ENCODE measurements at places on chromosomes 4 and X. TPM values are rescaled to one million over a fixed set of nuclear protein-coding genes. Genes with fewer than 3 reads are reported as not detected.

The PLAC8 gene
- 395 TPM for total RNA-seq

The RASL11B gene
- 0.10 TPM for total RNA-seq

The PORCN gene
- total RNA-seq = 12.5 TPM

The FGF16 gene
- total RNA-seq = not detected

The CPZ gene
- not detected for total RNA-seq

The XAGE1A gene
- not detected for total RNA-seq

- H3K27me3 ChIP-seq = no peaks in the 10 kb centered on the region
- no peak overlapping the region for H3K27ac ChIP-seq
- no peak overlapping the region for H3K4me3 ChIP-seq
- H3K36me3 ChIP-seq = no peaks in the 10 kb centered on the region
Observed at GRCh38 chrX:28223991-28224390, 242.7 kb upstream of the DCAF8L1 start.

DNA sequence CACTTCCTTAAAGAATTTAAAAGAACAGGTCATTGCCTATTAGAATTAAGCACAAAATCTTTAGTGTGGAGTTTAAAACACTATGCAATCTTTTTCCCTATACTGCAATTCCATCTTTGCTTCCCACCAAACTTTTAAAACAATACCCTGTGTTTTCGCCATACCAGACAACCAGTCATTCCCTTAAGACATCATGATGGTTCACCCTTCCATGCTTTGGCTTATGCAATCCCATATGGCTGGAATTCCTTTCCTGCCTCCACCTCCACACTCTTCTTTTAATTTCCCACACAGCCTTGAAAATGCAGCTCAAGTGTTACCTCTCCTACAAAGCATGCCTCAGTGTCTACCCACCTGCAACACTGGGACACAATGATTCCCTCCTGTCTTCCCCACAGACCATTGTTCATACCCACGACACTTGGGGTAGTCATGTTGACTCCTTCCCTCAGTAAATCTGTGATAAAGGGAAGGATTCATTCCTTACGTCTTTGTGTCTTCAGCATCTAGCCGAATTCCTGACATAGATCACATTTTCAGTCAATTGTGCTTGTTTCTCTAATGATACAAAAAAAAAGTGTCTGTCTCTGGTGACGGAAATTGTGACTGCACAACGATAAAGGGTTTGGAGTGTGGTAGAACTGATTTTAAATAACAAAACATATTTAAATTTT is 166.3 kb downstream of the FNIP2 start:
- DNase-seq = no peak
- H3K36me3 ChIP-seq = no peaks in the 10 kb centered on the region
- peaks cover 4% of the 10 kb centered on the region for H3K4me1 ChIP-seq
- peaks cover 6% of the 10 kb centered on the region for H3K27me3 ChIP-seq
- no peak overlapping the region for H3K27ac ChIP-seq
- H3K4me3 ChIP-seq = no peak overlapping the region

GRCh38 chr4:142336251-142336934 is 509.7 kb downstream of the INPP4B start:
- no peak overlapping the region for H3K4me3 ChIP-seq
- H3K4me1 ChIP-seq = peaks cover 15% of the 10 kb centered on the region
- no peak overlapping the region for H3K27ac ChIP-seq
- peaks cover 41% of the 10 kb centered on the region for H3K36me3 ChIP-seq
- DNase-seq = no peak
- H3K27me3 ChIP-seq = no peaks in the 10 kb centered on the region

- peaks cover 57% of the 10 kb centered on the region for H3K4me1 ChIP-seq
- no peaks in the 10 kb centered on the region for H3K27me3 ChIP-seq
- no peak overlapping the region for H3K4me3 ChIP-seq
Observed at GRCh38 chr4:56438766-56439165, 2.7 kb downstream of the PAICS start.

DNA sequence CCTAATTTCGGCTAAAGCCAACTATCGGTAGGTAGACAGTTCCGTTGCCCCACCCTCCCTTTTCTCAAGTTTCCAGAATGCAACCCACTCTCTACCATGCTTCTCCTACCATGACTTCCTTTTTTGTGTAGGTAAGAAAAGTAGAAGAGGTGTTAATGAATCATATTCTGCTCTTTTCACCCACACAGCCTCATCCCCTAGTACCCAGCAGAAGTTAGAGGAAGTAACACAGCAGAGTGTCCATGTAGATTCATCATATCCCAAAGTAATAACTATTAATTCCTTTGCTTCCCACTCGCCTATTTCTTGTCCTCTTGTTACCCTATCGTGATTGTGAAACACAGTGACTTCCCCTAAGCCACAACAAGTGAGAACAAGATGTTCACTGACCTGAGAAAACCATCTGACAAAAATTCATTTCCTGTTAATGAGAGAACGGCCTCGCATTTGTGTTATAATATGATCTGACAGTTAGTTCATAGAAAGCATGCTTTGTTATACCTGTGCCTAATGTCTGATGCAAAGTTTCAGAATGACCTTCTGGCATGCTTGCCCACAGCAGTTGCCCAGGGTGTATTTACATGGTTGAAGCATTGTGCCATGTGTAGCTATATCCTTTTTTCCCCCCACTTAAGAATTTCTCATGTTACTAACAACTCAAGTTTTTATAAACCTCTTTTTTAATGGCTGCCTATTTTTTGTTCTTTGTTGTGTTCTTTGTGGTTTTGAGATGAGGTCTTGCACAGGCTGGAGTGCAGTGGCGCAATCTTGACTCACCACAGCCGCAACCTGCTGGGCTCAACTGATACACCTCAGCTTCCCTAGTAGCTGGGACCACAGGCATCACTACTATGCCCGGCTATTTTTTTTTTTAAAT is 185.6 kb downstream of the RAP1GDS1 start:
- peaks cover 42% of the 10 kb centered on the region for H3K36me3 ChIP-seq
- H3K4me3 ChIP-seq = peak overlapping the region; percentile 25
- H3K27ac ChIP-seq = peak overlapping the region; percentile 91
- H3K27me3 ChIP-seq = no peaks in the 10 kb centered on the region
- H3K4me1 ChIP-seq = peaks cover 39% of the 10 kb centered on the region

DNA sequence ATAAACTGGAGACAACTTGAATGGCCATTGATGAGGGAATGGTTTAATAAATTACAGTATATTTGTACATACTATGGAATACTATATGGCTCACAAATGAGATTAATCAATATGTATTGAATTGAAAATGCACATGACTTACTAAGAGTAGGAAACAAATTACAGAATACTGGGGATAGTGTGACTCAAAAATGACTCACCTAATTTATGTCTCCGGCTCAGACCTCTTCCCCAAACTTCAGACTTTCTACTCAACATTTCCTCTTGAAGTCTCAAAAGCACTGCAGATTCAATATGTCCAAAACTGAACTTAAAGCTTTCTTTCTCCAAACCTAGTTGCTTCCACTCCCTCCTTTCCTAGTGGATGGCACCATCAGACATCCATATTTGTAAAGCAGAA is 28.8 kb upstream of the GRIA3 start:
- no peaks in the 10 kb centered on the region for H3K4me1 ChIP-seq
- no peak for DNase-seq
- no peak overlapping the region for H3K4me3 ChIP-seq
- H3K36me3 ChIP-seq = no peaks in the 10 kb centered on the region
- H3K27ac ChIP-seq = no peak overlapping the region

DNA sequence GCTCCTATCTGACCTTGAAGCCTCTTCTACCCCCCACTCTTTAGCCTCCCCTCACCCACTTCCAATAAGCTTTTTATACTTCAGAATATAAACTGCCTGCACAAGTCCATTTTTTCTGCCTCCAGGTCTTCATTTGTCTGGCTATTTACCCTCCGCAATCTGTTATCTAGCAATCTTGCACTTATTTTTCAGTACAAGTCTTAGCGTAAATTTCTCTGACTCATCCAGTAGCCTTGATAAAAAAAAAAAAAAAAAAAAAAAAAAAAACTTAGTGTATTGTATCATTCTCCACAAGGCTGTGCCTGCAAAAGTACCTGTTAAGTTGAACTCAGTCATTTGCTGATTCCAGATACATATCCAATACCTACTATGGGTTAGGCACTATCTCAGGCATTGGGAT is 219.5 kb upstream of the DKK2 start:
- H3K27me3 ChIP-seq = peaks cover 4% of the 10 kb centered on the region
- H3K4me3 ChIP-seq = no peak overlapping the region
- DNase-seq = no peak
- H3K4me1 ChIP-seq = no peaks in the 10 kb centered on the region

GRCh38 chr4:37555322-37555721 is 130.9 kb downstream of the RELL1 start:
- no peak overlapping the region for H3K4me3 ChIP-seq
- no peaks in the 10 kb centered on the region for H3K27me3 ChIP-seq
- peaks cover 3% of the 10 kb centered on the region for H3K36me3 ChIP-seq
- DNase-seq = no peak
- H3K27ac ChIP-seq = no peak overlapping the region
